Kasumi-1 (cell line): ENCODE measurements at places on chromosomes 16 and 17.

GRCh38 chr16:27972500-27972899 is 91.0 kb downstream of the GSG1L start:
- peak; percentile 2 for DNase-seq

DNA sequence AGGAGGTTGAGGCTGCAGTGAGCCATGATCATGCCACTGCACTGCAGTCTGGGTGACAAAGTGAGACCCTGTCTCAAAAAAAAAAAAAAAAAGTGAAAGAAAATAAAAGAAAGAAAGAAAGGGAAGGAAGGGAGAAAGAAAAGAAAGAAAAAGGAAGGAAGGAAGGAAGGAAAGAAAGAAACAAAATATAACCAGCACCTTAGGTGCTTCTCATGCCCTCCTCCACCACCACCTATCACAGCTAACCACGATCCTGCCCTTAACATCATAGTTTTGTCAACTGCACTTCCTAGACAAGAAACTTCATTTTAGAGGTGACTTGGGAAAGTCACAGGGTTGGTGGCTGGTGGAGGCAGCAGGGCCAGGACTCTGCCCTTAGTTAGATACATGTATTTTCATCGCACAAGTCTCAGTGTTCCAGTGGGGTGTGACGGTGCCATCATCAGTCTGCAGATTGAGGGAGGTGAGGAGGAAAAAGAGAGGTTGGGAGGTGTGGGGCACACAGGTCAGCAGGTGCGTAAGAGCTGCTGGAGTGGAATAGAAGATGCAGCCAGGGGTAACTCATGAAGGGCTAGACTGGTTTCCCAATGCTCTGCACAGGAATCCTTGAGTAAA is 10.0 kb downstream of the SUPT4H1 start:
- DNase-seq, result no peak

DNA sequence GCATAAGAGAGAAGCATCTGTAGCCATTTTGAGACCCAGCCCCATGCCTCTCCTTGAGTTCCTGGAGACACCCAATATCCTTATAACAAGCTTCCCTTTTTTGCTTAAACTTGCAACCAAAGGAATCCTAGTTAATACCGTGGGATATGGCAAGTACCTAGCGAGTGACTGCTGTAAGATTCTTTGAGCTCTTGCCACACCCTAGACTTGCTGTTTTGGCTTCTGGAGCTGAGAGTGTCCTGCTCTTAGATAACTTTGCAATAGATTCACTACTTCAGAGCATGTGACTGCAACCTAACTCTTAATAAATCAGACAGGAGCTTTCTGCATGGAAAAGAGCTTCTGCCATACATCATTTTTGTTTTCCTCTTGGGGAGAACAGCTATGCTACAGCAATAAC is 58.3 kb downstream of the AKAP1 start:
- no peak for DNase-seq

DNA sequence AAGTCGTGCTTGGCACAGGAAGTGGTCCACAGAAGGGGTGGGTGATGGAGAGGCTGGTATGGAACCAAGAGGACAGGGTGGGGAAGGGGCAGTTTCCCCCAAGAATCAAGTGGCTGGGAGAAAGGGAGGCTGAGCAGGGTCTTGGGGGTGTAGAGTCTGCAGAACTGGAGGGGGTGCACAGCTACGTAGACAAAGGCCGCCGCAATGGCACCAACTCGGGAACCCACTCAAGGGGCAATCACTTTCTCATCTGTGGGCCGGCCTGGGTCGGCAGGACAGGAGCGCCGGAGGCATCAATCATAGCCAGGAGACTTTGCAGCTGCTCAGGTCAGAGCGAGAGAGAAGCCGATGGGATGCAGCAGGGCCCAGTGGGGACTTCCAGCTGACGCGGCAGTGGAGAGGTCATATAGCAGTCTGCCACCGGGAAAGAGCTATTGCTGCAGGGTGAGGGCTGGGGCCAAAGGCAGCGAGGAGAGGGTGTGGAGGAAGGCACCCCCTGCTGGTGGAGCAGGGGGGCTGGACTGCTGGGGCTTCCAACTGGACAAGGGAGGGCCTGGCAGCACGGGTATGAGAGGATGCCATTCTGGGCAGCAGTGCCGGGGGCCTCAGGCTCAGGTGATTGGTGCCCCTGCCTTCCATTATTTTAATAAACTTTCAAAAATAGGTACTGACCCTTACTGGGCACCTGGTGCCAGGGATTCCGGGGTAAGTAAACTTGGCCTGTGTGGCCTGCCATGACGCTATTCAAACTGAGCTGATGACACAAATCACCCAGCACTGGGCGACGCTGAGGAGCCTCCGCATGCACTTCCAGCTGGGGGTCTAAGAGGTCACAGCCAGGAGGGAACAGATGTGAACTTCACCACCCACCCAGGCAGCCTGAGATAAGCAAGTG is 52.5 kb upstream of the MTSS2 start:
- peak; percentile 61 for DNase-seq

- no peak for DNase-seq
Observed at GRCh38 chr16:2953706-2954627, 10.1 kb upstream of the KREMEN2 start.

GRCh38 chr17:64575431-64575830 is 68.7 kb downstream of the CEP95 start:
- no peak for DNase-seq

DNA sequence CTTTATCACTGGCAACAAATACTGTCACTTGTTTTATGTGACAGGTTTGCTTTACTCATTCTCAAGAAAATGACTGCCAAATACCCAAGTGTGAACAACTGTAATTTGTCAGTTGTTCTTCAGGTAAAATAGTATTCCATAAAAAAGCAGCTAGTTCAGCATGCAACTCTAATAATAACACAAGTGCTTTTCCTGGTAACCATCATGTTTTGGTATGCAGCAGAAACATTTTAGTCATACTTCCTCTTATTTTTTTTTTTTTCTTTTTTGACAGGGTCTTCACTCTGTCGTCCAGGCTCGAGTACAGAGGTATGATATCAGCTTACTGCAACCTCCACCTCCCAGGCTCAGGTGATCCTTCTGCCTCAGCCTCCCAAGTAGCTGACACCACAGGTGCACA is 4.6 kb downstream of the TERF2 start:
- DNase-seq, result peak; percentile 47

- DNase-seq, result peak; percentile 10
Observed at GRCh38 chr16:15704545-15704987, 54.5 kb downstream of the NDE1 start.

DNA sequence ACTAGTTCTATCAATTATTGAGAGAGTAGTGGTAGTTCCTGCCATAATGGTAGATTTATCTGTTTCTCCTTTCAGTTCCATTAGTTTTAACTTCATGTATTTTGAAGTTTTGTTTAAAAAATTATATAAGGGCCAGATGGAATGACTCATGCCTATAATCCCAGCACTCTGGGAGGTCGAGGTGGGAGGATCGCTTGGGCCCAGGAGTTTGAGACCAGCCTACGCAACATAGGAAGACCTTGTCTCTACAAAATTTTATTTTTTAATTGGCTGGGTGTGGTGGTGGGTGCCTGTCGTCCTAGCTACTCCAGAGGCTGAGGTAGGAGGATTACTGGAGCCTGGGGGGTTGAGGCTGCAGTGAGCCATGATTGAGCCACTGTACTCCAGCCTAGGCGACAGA is 14.1 kb upstream of the UBTF start:
- DNase-seq, result no peak

- no peak for DNase-seq
Observed at GRCh38 chr17:80463784-80464400, 12.5 kb downstream of the NPTX1 start.

DNA sequence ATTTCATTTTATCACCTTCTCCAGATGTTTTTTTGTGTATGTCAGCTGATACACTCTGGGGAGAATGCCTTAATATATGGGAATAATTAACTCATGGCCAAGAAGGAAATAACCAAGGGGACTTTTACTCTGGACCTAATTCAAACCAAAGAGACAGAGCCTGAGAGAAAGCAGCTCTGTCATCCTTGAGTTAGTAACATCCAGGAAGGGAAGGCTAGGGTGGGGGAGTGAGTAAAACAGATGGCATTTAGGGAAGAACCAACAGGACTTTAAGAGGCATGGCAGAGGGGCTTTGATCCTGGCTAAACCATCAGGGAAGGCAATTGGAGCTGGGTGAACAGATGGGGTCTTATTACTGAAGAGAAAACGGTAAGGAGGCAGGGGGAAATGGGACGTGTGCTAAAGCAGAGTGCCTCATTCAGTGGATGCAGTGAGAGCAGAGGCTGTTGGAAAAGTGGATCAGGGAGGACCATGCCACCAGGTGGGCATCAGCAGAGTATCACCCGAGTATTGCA is 2.5 kb upstream of the SMPD3 start:
- DNase-seq, result no peak

GRCh38 chr17:27345141-27345904 is 51.4 kb downstream of the WSB1 start:
- no peak for DNase-seq

DNA sequence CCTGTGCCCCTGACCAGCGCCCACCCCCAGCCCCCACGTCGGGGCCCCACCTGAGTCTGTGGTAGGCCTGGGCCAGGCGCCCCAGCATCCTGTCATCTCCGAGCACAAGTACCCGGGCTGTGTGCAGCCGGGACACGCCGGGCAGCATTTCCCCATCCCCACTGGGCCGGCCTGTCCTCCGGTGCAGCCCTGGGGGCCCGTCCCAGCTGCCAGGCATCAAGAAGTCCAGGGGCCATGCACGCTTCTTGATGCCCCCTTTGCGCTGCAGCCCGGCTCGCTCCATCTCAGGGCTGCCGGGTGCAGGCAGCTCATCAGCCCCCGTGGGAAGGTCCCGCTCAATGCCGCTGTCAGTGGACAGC is 29.3 kb upstream of the MFSD6L start:
- DNase-seq, result no peak

- peak; percentile 44 for DNase-seq
Observed at GRCh38 chr17:77424585-77425344, 284.0 kb downstream of the SEC14L1 start.

DNA sequence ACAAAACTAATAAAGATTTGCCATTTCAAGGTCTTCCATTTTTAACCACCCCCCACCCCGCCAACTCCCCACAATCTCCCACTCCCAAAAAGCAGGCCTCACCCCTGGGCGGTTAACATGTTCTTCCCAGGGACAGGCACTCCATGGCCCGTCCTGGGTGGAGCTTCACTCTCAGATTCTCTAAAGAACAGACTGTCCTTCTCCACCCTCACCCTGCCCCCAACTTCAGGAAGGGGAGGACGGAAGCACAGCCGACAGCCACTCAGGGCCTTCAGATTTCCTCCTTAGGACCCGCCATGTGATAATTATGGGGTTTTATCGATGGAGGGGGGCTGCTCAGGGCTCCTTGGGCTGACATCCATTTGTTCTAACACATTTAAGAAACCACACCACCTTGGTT is 61.9 kb downstream of the ZFHX3 start:
- no peak for DNase-seq

GRCh38 chr17:32136856-32137255 is 5.4 kb upstream of the RHOT1 start:
- DNase-seq, result no peak

DNA sequence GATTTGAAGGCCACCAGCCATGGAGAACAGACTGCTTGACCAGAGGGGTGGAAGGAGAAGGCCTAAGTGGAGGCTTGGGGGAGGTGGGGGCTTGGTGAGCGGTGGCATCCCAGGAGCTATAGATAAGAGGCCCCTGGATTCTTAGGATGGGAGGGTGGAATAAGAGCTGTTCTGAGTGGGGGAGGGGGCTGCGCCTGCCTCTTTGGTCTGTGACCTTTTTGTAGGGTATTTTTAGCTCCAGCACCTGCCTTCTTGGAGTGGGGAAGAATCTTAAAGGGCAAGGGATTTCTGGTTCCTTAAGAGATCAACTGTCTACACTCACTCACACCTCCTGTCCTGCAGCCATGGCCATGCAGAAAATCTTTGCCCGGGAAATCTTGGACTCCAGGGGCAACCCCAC is 567 bp downstream of the ENO3 start:
- DNase-seq, result no peak

- DNase-seq, result no peak
Observed at GRCh38 chr16:86087011-86087895, 188.3 kb downstream of the IRF8 start.

DNA sequence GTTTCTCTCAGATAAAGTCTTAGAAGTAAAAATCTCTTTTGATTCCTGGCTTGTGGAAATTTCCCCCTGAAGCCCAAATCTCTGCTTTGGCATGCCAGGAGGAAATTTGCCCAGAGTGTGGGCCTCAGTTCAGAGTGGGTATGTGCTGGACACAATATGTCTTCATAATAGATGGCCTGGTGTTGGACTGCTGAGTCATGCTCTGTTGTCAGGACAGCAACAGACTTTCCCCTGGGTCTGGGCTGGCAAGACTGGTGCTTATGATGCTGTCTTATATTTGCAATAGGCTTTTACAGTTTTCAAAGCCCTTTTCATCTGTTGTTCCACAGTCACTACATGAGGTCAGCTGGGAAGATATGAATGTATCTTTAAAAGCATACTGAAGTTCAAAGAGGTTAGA is 57.0 kb downstream of the SHISA9 start:
- DNase-seq, result no peak

- DNase-seq, result peak; percentile 0
Observed at GRCh38 chr16:10756574-10756973, 12.9 kb downstream of the NUBP1 start.

DNA sequence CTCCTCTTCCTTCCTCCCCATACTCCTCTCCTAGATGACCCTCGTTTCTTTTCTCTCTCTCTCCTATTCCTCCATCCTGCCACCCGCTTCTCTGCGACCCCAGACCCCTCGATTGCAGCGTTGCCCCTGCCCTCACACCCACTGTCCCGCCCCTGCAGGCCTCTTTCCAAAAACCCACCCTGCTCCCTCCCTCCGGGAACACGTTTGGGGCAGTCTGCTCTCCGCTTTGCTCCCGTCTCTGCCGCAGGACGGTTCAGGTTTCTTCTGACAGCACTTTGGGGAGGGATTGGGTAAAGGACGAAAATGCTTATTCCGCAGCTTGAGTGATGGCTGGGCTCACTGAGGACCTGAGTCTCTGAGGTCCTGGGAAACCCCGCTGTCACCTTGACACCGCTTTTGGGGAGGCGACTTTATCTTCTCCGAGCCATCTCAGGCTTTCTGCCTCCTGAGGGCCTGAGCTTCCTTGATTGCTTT is 690 bp downstream of the NDE1 start:
- DNase-seq, result no peak

- DNase-seq, result no peak
Observed at GRCh38 chr16:12160815-12161550, 184.4 kb downstream of the SNX29 start.

DNA sequence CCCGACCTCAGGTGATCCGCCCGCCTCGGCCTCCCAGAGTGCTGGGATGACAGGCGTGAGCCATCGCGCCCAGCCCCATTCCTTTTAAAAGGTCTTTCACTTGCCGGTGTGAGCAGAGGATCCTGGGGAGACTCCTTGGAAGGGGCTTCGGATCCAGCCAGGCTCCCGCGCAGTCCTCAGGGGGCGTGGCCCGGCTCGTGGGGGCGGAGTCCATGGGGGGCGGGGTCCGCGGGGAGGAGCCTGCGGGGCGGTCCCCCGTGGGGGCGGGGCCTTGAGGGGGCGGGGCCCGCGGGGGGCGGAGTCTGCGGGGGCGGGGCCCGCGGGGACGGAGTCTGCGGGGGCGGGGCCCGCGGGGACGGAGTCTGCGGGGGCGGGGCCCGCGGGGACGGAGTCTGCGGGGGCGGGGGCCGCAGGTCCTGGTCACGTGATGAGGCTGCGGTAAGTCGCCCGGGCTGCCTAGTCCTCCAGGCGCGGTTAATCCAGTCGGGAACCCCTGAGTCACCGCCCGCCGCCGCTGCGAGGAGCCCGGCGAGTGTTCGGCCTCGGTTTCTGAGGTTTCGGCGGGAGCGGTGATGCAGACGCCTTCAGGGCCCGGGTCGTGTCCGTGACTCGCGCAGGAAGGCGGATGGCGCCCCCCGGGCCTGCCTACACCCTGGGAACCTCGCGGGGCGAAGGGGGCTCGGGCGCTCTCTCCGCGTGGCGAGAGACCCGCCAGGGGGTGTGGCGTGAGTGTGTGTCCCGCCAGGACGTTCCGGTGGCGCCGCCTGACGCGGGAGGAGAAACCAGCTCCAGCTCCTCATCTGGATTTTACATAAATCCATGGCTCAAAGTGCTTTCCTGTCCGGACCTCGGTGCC is 23.6 kb upstream of the ABR start:
- no peak for DNase-seq
